ENCODE measurements at places on chromosomes 11 and 22. TPM values are rescaled to one million over a fixed set of nuclear protein-coding genes. Genes with fewer than 3 reads are reported as not detected.
A peak's percentile ranks its signal among the peaks of the same experiment; 100 is the strongest.

GRCh38 chr22:31917227-31917921, 27.0 kb upstream of the YWHAH start:
- no peak overlapping the region for H3K4me3 ChIP-seq
- no peak overlapping the region for H3K27ac ChIP-seq
- H3K36me3 ChIP-seq = no peaks in the 10 kb centered on the region
- H3K27me3 ChIP-seq = no peaks in the 10 kb centered on the region
- no peaks in the 10 kb centered on the region for H3K4me1 ChIP-seq
- peak; percentile 65 for DNase-seq

- no peaks in the 10 kb centered on the region for H3K4me1 ChIP-seq
- no peaks in the 10 kb centered on the region for H3K27me3 ChIP-seq
- no peak overlapping the region for H3K4me3 ChIP-seq
- H3K36me3 ChIP-seq = no peaks in the 10 kb centered on the region
- H3K27ac ChIP-seq = no peak overlapping the region
Measured at GRCh38 chr11:131544591-131544990, 174.2 kb downstream of the NTM start.

GRCh38 chr11:102599642-102600261, 25.4 kb downstream of the MMP20 start:
- DNase-seq = no peak
- H3K27me3 ChIP-seq = no peaks in the 10 kb centered on the region
- no peak overlapping the region for H3K27ac ChIP-seq
- H3K36me3 ChIP-seq = no peaks in the 10 kb centered on the region
- peaks cover 3% of the 10 kb centered on the region for H3K4me1 ChIP-seq
- no peak overlapping the region for H3K4me3 ChIP-seq

DNA sequence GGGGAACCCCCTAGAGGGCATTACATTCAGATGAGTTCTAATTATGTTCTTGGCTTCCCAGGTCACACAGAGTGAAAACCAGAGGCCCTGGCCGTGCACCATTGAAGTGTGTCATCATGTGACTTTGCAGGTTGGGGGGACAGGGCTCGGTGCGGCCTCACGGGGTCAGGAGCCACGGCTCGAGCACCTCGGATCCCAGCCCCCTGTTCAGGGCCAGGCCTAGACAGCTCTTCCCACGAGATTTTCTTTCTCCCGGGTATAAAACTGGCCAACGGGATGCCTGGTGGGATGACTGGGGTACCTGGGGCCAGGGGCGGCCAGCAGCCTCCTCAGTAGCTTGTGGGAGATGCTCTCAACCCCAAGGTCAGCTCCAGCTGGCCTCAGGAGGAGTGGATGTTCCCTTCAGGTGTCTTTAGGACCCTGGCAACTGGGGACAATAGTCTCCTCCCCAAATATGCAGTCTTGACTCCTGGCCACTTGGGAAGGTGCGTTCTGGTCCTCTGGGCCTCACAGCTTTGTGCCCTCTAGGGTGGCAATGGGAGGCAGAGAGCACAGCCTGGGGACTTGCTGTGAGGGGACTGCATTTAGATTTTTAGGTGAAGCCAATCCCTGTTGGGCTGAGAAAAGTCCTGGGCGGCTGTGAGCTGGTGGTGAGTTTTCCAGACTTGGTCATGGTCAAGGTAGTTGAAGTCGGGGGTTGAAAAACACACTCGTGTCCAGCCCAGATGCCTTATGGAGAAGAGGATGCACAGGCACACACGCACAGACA, 95.6 kb downstream of the KCNQ1 start:
- no peak overlapping the region for H3K4me3 ChIP-seq
- no peaks in the 10 kb centered on the region for H3K36me3 ChIP-seq
- no peaks in the 10 kb centered on the region for H3K27me3 ChIP-seq
- DNase-seq = no peak
- no peak overlapping the region for H3K27ac ChIP-seq
- no peaks in the 10 kb centered on the region for H3K4me1 ChIP-seq

DNA sequence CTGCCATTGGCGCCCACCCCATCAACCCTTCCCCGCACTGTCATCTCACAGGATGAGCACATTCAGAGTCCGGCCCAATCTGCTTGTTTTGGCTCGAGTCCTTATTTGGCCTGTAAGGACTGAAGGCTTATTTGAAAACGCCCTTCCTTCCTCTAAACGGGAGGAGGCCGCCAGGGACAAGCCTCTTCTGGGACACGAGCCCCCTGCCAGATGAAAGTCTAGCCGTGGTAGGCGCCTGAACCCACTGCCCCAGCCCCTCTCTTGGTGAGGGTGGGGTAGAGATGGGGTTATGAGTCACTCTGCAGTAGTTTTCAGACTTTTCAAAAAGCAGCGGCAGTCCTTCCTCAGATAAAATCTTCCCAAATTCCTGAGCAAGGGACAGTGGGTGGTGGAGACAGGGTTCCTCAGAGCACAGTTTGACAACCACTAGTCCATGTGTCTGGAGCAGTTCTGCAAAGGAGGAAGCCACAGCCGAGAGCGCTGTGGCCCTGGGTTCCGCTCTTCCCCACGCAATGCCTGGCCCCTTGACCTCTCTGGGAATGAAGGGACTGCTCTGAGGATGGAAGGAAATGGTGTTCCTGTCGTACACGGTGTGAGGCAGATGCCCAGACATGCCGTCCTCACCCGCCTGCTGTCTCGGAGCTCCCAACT, 57.0 kb downstream of the MYH9 start:
- H3K27ac ChIP-seq = peak overlapping the region; percentile 99
- DNase-seq = peak; percentile 83
- H3K4me1 ChIP-seq = peaks cover 96% of the 10 kb centered on the region
- H3K4me3 ChIP-seq = peak overlapping the region; percentile 40

DNA sequence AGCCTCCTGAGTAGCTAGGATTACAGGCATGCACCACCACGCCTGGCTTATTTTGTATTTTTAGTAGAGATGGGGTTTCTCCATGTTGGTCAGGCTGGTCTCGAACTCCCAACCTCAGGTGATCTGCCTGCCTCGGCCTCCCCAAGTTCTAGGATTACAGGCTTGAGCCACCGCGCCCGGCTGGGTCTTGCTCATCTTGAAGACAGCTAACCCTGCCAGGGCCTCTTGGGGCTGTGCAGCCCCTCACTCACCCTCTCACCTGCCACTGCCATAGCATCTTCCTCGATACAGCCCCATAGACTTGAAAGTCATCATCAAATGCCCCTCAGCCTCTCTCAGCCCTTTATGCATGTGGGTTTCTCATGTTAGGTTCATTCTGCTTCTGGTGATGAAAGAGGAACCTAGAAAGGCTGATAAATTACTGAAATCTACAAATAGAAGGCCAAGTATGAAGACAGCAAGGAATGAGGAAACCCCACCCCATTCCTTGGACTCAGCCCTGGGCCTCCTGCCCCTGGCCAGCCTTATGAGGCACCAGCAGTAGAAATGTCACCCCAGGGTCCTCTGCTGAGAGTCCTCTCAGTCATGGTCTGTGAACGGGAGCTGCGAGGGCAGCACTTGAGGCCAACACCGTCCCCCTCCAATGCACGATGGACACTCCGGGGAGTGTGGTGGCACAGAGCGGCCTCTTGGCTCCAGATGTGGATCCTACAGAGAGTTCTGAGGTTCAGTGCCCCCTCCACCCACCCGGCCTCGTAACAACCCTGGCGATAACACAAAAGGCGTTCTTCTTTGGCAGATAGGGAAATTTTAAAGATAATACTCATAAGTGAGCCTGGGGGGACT, 24.8 kb downstream of the SCGB1A1 start:
- no peaks in the 10 kb centered on the region for H3K27me3 ChIP-seq
- H3K4me3 ChIP-seq = peak overlapping the region; percentile 48
- no peaks in the 10 kb centered on the region for H3K36me3 ChIP-seq
- no peak for DNase-seq
- peak overlapping the region; percentile 98 for H3K27ac ChIP-seq

DNA sequence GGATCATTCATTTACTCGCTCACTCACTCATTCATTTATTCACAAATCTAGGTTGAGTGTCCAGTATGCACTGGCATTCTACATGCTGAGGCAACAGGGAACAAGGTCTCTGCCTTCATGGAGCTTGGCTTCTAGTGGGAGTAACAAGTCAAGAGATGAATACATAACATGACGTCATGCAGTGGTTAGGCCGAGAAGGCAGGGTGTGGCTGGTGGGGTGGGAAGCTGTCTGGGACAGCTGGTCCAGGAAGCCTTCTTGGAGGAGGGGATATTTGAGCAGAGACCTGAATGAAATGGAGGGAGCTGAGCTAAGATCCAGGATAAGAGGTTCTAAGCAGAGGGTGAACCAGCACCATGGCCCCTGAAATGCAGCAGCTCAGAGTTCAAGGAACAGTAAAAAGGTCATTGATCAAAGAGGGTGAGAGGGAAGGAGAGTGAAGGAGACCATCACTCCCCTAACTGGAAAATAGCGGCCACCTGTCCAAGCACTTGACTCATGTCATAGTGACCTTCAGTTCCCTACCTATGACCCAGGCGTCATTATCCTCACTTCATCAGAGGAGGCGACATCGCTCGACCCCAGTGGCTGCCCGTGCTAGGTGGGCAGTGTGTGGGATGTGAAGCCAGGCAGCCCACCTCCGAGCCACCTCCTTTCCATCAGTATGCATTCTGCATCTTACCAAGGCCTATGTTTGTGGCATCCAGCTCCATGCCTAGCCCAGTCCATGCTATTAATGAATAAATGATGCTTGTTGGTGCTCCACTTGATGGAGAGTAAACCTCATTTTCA, 105.0 kb downstream of the TSPAN18 start:
- DNase-seq = no peak
- H3K4me1 ChIP-seq = no peaks in the 10 kb centered on the region
- no peaks in the 10 kb centered on the region for H3K27me3 ChIP-seq
- no peaks in the 10 kb centered on the region for H3K36me3 ChIP-seq
- H3K4me3 ChIP-seq = no peak overlapping the region
- H3K27ac ChIP-seq = no peak overlapping the region

GRCh38 chr11:6660712-6661111, 5.1 kb upstream of the DCHS1 start:
- no peak for DNase-seq
- no peak overlapping the region for H3K27ac ChIP-seq
- no peaks in the 10 kb centered on the region for H3K27me3 ChIP-seq
- no peaks in the 10 kb centered on the region for H3K36me3 ChIP-seq
- no peak overlapping the region for H3K4me3 ChIP-seq

GRCh38 chr11:18320617-18321016, 1.3 kb downstream of the HPS5 start:
- H3K27ac ChIP-seq = no peak overlapping the region
- peak overlapping the region; percentile 65 for H3K4me3 ChIP-seq
- no peak for DNase-seq
- no peaks in the 10 kb centered on the region for H3K36me3 ChIP-seq
- H3K27me3 ChIP-seq = no peaks in the 10 kb centered on the region
- peaks cover 17% of the 10 kb centered on the region for H3K4me1 ChIP-seq

DNA sequence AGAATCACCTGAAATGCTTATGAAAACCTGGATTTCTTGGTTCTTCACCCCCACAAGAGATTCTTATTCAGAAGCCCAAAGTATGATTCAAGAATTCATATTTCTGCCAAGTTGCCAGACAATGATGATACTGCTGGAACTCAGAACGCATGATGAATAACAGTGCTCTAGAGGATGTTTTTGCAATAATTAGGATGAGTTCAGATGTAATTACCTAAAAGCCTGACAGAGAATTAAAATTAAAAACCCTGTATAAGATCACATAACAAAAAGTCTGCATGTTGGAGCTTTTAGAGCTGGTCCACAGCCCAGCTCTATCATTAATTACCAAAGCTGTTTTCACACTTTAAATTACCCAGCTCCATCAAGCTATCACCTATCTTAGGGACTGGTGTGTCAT, 211.8 kb downstream of the LUZP2 start:
- H3K27me3 ChIP-seq = no peaks in the 10 kb centered on the region
- no peaks in the 10 kb centered on the region for H3K36me3 ChIP-seq
- no peak overlapping the region for H3K27ac ChIP-seq
- H3K4me1 ChIP-seq = no peaks in the 10 kb centered on the region
- DNase-seq = no peak

GRCh38 chr11:125464666-125465065, 31.4 kb downstream of the FEZ1 start:
- no peak for DNase-seq
- no peak overlapping the region for H3K27ac ChIP-seq
- peaks cover 5% of the 10 kb centered on the region for H3K36me3 ChIP-seq
- no peaks in the 10 kb centered on the region for H3K4me1 ChIP-seq

GRCh38 chr22:43550024-43550620, 138.3 kb downstream of the MPPED1 start:
- no peaks in the 10 kb centered on the region for H3K36me3 ChIP-seq
- no peak overlapping the region for H3K4me3 ChIP-seq
- H3K27ac ChIP-seq = no peak overlapping the region
- no peak for DNase-seq
- no peaks in the 10 kb centered on the region for H3K27me3 ChIP-seq
- H3K4me1 ChIP-seq = no peaks in the 10 kb centered on the region

DNA sequence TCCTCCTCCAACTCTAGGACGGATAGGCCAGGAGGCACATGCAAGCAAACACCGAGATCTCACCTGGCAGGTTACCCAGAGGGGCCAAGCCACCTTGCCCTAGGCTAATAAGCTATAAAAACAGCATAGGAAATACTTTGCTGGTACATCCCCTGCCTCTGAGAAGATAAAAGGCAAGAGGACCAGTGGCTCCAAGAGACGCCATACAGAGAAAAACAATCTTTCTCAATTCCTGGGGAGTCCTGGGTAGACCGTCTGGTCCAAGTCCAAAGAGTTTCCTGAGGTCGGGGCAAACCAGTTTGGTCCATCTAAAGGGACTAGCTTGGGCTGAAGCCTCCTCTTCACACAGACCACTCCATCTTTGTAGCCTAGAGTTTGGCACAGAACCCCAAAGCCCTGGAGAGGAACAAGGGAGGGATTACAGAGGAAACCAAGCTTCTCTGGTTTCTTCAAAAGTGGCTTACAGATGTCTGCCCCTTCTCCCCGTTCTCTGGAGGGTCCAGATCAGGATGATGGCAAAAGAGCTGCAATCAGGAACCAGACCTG, 40.4 kb downstream of the NUMA1 start:
- H3K27me3 ChIP-seq = no peaks in the 10 kb centered on the region
- H3K4me3 ChIP-seq = peak overlapping the region; percentile 68

DNA sequence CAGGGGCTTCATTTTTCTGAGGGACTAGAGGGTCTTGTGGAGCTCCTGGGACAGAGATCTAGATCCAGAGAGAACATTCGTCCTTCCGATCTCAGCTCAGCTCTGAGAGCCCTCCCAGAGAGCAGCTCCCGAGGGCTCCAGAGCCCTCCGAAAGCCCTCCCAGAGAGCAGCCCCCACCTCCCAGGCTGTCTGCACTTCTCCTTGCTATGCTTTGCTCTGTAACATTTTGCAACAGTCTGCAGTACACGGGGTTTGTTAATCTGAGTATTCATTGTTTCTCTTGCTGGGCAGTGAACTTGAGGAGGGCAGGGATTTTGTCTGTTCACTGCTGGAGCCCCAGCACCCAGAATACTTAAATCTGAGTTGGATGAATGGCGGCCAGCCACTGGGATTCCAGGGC, 2.6 kb downstream of the GGA1 start:
- peak overlapping the region; percentile 33 for H3K27ac ChIP-seq
- H3K36me3 ChIP-seq = peaks cover 6% of the 10 kb centered on the region
- H3K27me3 ChIP-seq = no peaks in the 10 kb centered on the region
- H3K4me3 ChIP-seq = no peak overlapping the region

The NAT10 gene
- total RNA-seq = 11.3 TPM

The ZDHHC8 gene
- 35.5 TPM for total RNA-seq

The OR5P2 gene
- total RNA-seq = not detected

The RFPL3 gene
- total RNA-seq = not detected

The SUSD2 gene
- 51.0 TPM for total RNA-seq

The IL18BP gene
- 5.0 TPM for total RNA-seq

The MUC6 gene
- not detected for total RNA-seq

Measured in ascending aorta (tissue), 2 donors.